ENCODE measurements at places on chromosomes 2 and 18. TPM values are rescaled to one million over a fixed set of nuclear protein-coding genes. Genes with fewer than 3 reads are reported as not detected.

- DNase-seq = peak; percentile 57
Observed at GRCh38 chr2:133489641-133490410, 78.4 kb downstream of the NCKAP5 start.

DNA sequence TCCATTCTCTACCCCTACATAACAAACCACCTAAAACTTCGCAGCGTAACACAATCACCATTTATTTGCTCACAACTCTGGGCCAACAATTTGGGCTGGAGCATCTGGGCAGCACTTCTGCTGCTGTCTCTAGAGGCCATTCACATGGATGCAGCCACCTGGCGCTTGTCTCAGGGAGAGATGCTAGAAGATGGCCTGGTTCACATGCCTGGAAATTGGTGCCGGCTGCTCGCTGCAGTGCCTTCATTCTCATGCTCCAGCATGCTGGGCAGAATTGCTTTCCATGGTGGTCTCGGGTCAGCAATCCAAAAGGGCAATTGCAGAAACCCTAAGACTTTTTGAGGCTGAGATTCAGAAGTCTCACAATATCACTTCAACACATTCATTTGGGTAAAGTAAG lies 157.4 kb downstream of the SUCLG1 start:
- no peak for DNase-seq

Gene EFEMP1
- 129 TPM for total RNA-seq

- peak; percentile 77 for DNase-seq
Observed at GRCh38 chr2:173354582-173355131, at the start of gene CDCA7. Gene CDCA7, plus strand, starts transcription at chr2:173354872. Its CDS starts 92 bp downstream, at chr2:173354964.

Gene SEH1L
- 23.9 TPM for total RNA-seq

Gene MFSD2B
- total RNA-seq = not detected

Data from body of pancreas (tissue), 4 donors.